ENCODE measurements at places on chromosomes 7 and 10.

DNA sequence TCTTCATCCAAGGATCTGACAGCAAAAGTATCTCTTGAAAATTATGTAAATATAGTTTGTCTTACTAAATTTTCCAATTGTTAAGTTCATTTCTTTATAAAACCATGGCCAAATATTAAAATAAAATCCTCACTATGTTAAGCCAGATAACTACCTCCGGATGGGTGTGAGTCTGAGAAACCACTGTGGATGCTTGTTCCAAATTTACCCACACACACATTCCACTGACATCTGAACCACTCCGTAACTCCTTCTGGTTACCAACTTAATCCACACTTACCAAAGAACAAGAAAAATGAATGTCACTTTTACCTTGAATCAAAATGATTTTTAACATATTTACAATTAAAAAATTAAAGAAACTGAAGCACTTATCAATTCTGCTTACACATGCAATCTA, 19.7 kb downstream of the CYTH3 start:
- no peak for DNase-seq

GRCh38 chr7:86942995-86943394, 116.5 kb downstream of the ELAPOR2 start:
- DNase-seq, result no peak

GRCh38 chr10:62027841-62028501, 126.5 kb downstream of the ARID5B start:
- no peak for DNase-seq

- peak; percentile 93 for DNase-seq
Observed at GRCh38 chr10:43348511-43349312, 22.7 kb upstream of the FXYD4 start.

- DNase-seq, result no peak
Observed at GRCh38 chr7:92608380-92609322, 18.5 kb upstream of the FAM133B start.

DNA sequence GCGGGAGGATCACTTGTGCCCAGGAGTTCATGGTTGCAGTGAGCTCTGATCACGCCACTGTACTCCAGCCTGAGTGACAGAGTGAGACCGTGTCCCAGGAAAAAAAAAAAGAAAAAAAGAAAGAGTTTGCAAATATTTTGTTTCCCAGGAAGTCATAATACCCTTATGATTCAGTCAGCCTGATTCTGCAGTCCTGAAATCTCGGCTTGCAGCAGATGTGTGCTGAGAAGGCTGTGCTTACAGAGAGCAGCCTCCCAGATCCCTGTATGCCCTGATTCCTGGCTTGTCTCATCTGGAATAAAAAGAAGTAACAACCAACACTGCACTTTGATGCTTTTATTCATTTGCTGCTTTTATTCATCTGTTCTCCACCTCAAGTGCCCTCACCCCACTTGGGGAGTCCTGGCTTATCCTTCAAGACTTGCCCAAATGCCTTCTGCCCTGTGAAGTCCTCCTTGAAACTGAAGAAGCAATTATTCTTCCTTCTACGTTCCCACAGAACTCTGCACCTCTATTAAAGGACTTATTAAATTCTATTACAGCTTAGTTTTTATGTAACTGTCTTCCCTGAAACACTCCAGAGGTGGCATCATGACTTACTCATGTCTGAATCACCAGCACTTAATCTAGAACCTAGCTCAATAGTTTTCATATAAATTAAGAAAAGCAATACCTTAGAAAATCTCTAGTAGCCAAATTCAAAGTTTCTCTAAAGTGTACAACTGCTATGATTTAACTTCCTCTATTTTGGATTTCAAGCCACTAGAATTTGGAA, 27.7 kb upstream of the BPGM start:
- no peak for DNase-seq

GRCh38 chr10:78231939-78232338, 198.3 kb downstream of the RPS24 start:
- DNase-seq, result no peak

DNA sequence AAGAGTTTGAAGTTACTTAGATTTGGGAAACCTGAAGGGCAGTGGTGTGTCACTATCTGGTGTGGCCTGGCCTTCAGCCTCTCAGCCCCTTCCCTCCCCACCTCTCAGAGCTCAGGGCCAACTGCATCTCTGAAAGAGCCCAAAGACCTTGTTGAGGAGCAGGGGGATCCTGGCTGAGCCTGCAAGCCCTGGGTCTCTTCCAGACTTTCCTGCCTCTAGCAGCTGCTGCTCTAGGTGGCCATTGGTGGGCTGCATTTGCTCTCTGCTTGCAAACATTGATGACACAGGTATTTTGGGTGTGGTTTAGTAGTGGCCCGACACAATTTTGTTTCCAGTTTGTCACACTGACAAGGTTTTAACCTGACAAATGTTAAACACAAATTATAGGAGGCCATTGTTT, 3.1 kb upstream of the UPP1 start:
- DNase-seq, result no peak

- no peak for DNase-seq
Observed at GRCh38 chr7:80967917-80968297, 49.1 kb upstream of the SEMA3C start.

GRCh38 chr7:102122026-102122425, 164.6 kb upstream of the SH2B2 start:
- DNase-seq, result no peak

DNA sequence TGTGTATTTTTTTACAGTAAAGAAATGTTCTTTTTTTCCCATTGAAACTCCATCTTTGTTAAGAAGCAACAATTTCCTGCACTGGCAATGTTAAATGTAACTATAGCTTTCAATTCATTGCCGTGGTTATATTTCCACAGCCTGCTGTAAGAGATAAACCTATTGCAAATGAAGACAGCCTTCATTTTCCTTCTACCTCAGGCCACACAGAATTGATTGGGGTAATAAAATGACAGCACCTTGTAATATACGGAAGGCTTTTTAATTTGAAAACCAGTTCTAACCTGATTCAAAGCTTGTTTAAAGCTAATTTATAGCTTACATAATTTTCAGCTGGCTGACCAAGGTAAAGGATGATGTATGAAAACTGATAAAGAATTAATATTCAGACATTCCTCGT, 161.9 kb downstream of the PHF14 start:
- no peak for DNase-seq

GRCh38 chr7:156604311-156604710, 36.3 kb upstream of the RNF32 start:
- no peak for DNase-seq

DNA sequence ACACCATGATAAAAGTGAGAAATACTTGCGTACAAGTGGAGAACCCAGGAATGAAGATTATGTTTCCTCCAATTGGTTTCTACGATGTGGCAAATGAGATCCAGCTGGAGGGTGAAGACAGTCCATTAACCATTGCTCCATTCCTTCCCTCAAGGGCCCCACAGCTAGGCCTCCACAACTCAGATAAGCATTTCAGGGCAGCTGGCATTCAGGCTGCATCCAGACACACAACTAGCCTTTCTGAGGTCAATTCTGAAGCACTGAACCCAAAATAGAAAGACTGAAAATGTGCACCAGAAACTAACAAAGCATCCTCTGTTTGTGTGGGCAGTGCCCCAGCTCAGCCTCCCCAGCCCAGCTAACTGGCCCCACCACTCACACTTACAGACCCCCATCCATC, 94.8 kb downstream of the GSAP start:
- no peak for DNase-seq

- no peak for DNase-seq
Observed at GRCh38 chr7:111126987-111127386, 36.1 kb downstream of the LRRN3 start.

DNA sequence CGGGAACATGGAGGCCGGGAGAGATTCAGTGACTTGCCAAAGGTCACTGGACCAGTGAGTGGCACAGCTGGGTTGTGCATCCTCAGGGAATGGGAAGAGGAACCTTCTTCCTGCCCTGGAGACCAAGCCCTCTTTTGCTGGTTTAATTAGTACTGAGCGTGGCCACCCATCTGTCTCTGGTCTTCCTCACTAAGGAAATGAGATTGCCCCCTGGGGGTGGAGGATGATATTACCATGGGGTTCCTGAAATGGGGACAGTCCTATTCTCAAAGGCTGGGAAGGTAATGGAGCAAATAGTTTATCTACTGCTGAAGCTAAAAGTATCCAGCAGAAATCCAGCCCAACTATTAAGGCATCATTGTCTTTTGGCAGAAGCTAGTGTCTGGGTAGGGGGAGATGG, 98.6 kb upstream of the FGFR2 start:
- peak; percentile 49 for DNase-seq

DNA sequence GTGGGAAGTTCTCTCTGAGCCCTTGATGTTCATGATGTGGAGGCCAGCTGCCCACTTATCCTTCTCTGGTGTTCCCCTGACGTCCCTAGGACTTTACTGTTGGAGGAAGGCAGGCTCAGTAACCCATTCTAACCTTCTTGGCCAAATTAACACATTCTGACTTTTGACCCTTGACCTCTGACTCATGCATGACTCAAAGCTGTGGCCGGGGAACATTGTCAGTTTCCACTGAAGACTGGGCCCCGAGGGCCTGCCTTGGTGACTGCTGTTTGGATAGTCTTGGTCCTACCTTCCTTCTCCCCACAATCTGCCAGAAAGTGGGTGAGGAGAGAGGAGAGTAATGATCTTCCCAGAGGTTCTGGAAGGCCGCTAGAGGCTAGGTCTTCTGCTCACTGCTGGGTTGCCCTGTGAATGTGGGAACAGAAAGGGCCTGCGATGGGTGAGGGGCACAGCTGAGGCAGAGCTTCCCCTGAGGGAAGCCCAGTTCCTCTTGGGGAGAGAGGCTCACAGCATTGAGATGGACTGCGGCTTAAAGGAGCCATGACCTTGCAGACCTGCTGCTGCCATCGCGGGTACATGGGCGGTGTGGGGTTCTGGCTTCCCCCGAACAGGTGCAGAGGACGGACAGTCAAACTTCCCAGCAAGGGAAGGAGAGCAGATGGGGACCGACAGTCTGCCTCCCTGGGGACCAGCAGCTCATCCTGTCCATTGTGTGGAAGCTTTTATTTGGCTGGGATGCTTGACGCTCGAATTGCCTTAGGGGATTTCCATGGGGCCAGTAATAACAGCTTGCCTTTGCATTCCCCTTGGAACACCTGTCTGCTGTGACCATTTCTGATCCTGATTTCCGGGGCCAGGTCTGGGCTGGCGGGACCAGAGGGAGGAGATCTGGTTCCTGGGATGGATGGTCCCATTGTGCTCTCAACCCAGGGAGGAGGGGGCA, 43.8 kb downstream of the ADAMTS14 start:
- peak; percentile 4 for DNase-seq

DNA sequence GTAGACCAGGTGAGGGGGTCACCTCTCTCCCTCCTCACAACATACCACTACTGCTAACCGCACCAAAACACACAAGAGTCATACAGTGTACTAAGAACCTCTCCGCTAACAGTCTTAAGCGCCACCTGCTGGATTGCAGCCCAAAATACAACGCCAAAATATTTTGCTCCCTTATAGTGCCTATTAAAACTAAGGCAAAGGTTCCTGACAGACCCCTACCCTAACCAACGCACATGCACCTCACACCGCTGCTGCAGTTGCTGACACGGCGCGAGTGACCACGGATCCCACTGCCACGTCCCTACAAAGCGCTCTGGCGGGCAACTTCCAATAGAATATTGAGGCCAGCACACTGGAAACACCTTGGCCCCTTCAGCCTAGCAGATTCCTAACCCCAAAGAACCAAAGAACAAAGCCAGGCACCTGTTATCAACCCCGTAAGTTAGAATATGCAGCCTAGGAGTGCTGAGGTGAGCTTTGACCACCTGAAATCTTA, 563.6 kb upstream of the SEMA3D start:
- DNase-seq, result peak; percentile 33

- DNase-seq, result no peak
Observed at GRCh38 chr7:112892263-112892662, 102.1 kb upstream of the TMEM168 start.

DNA sequence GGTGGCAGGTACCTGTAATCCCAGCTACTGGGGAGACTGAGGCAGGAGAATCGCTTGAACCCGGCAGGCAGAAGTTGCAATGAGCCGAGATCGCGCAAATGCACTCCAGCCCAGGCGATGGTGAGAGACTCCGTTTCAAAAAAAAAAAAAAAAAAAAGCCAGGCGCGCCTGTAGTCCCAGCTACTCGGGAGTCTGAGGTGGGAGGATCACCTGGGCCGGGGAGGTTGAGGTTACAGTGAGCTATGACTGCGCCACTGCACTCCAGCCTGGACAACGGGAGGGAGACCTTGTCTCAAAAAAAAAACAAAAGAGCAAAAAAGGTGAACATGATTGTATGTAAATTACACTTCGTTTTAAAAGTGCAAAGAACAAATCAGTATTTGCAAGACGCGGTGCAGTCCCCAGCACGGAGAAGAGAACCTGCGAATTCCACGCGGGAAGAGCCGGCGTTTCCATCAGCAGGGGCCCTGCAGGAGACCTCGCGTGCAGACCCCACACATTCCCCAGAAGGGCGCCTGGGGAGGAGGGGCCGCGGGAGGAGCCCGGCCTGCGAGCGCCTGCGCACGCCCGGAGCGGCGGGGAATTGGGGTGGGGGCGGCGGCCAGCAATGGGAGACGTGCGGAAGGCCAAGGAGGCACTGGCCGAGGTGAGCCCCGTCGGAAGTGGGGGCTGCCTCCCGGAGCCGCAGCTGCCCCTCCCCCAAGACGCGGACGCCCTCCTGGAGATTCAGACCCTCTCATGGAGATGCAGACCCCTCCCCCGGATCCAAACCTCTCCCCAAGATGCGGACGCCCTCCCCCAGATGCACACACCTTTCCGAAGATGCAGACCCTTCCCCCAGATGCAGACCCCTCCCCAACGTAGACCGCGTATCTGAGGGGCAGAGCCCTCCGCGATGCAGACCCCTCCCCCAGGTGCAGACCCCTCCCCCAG, 16.7 kb upstream of the SUN1 start:
- peak; percentile 45 for DNase-seq

DNA sequence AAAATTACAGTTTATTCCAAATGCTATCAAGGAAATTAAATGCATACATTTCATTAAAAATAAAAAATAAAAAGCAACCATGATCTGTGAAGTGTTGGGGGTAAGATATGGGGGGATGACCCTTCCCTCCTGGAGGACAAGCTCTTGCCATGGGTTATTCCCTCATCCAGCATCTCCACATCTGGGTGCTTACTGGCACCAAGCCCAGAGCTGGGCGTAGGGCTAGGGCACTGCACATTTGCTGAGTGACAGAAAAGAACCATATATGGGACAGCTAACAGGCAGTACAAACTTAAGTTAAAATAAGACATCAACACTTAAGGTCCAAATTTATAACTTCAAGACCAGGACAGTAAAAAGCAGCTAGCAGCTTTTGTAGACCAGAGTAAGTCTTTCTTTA, 10.2 kb downstream of the CCDC6 start:
- DNase-seq, result no peak

DNA sequence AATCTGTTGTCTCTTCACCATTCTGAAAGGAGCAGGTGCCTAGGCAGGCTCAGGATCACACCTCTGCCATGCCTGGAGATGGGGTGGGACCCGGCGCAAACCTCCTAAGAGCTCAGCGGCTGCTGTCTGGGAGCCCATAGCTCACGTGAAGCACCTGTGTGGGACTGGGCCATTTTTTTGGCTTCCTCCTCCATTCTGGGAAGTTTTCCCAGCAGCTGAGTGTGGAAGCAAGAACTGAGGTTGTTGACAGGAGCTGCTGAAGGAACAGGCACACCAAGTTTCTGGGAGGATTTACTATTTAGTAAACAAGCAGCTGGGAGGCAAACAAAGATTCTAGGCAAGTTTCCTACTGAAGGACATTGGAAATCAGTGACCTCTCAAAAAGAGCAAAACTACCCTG, 77.3 kb downstream of the FAM13C start:
- DNase-seq, result no peak

GRCh38 chr10:29761916-29762315, 127.1 kb upstream of the SVIL start:
- no peak for DNase-seq

Measured in T47D (cell line).